ENCODE measurements at places on chromosomes 7 and 10.

DNA sequence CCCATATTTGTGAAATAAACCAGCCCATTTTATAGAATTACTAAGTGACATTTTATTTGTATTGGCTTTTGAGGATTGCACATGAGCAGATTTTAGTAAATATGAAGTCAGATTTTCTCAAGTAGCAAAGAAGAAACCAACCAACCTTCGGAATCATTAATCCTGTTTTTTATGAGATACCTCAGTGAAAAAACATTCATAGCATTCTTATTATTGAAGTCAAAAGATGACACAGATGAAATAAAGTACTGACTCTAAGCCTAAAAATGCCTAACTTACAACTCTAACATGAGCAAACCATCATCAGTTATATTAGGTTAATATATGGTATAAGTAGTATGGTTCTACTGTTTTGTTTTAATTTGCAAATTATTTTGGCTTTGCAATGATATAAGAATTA lies 59.9 kb upstream of the AGBL3 start:
- no peak for DNase-seq

DNA sequence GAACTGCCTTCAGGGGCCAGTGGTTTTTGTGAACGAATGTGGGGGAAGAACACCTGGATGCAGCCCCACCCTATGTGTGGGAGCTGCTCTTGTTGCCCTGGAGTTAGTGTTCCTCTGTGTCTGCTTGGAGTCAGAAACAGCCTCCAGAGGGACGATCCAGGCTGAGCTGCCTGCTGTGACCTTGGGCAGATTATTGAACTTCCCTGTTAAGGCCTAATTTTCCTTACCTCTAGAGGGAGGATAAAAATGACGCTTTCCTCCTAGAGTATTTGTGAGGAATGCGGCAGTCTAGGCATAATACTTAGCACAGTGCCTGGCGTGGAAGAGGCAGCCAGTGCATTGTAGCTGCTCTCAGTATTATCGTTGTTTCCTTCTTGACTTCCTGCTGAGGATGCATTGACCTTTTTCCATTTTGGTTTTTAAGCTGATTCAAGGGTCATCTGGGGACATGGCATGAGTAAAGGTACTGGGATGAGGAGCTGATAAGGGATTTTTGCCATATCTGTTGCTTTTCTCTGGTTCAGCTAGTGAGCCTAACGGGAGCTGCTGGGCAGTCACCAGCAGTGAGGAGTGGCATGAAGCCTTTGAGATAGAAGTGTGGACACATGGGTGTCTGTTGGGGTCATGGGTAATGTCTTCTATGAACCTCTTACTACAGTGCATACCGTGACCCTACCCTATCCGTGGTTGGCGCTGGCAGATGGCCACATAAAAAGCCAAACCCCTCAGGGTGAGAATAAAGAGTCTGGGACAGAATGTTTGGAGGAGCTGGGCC lies 6.4 kb downstream of the ZFYVE27 start:
- no peak for DNase-seq

DNA sequence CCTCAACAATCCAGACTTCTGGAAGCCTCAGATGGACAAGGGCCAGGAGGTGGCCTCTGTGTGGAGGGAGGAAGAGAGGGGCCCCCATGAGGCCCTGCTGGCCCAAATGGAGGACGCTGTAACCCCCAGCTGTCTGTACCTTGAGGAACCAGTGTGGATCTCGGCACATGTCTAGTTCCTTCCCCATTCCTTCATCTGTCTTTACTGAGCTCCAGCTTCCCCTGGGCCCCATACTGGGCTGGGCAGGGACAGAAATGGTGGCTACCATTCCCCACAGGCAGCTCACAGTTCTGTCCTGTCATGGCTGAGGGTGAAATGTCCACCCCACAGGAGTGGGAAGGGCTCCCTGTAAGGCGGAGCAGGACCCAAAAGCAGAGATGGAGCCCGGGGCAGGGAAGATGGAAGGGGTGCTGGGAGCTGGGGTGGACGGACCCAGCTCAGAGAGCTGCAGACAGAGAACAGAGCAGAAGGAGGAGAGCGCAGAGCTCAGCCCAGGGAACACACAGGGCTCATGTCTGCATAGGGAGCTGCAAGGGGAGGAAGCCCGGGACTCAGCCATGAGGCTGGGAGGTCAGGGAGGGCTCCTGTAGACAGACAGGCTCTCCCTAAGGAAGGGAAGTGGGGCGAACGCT lies 22.8 kb downstream of the ANTXRL start:
- DNase-seq = no peak

- no peak for DNase-seq
These were observed 83.6 kb upstream of the SLC13A1 start for GRCh38 chr7:123283373-123283772.

- peak; percentile 24 for DNase-seq
These were observed 17.6 kb upstream of the FAM221A start for GRCh38 chr7:23662124-23662983.

GRCh38 chr7:11668727-11669126 lies 163.3 kb downstream of the THSD7A start:
- DNase-seq = no peak

DNA sequence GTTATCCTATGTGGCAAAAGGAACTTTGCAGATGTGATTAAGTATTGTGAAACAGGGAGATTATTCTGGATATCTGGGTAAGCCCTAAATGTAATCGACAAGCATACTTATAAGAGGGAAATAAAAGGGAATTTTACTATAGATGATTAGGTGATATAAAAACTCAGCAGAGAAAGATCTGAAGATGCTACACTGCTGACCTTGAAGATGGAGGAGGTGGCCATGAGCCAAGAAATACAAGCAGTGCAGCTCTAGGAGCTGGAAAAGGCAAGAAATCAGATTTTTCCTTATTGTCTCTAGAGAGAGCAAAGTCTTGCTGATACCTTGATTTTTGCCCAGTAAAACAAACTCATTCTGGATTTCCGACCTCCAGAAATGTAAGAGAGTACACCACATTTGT lies 67.7 kb downstream of the BRAF start:
- DNase-seq = no peak

DNA sequence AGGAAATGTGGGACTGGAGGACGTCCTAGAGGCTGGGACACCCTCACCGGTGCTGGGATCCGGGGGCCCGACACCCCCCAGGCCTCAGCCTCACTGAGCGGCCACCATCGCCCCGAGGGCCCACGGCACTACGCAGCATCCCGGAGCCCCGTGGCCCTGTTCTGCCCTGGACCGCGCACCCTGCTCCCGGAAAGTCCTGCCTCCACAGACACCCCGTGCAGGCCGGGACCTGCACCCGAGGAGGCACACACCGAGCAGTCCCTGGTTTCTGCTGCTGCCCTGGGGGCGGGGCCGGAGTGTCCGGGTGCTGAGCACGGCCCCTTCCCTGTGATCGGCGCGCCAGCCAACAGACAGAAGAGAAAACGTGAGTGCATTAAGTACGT lies 18.1 kb upstream of the KNDC1 start:
- DNase-seq = no peak

- DNase-seq = no peak
These were observed 59.4 kb upstream of the FRMD4A start for GRCh38 chr10:14389981-14390590.

DNA sequence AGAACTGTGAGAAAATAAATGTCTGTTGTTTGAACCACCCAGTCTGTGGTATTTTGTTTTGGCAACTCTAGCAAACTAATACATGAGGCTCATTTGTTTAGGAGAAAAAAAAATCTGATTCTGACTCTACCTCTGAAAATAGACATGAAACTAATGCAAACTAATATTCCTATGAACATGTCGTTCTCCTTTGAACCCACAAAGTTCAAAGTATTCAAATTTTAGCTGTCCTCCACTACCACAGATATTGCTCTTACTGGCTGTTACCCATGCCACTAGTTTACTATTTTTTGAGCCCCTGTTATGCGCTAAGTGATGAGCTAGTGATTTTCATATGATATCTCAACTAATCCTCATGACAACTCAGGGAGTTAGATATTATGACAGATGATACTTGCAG lies 58.8 kb upstream of the ZNF804B start:
- DNase-seq = no peak

- no peak for DNase-seq
These were observed 1454.9 kb downstream of the REEP3 start for GRCh38 chr10:64976150-64976549.

DNA sequence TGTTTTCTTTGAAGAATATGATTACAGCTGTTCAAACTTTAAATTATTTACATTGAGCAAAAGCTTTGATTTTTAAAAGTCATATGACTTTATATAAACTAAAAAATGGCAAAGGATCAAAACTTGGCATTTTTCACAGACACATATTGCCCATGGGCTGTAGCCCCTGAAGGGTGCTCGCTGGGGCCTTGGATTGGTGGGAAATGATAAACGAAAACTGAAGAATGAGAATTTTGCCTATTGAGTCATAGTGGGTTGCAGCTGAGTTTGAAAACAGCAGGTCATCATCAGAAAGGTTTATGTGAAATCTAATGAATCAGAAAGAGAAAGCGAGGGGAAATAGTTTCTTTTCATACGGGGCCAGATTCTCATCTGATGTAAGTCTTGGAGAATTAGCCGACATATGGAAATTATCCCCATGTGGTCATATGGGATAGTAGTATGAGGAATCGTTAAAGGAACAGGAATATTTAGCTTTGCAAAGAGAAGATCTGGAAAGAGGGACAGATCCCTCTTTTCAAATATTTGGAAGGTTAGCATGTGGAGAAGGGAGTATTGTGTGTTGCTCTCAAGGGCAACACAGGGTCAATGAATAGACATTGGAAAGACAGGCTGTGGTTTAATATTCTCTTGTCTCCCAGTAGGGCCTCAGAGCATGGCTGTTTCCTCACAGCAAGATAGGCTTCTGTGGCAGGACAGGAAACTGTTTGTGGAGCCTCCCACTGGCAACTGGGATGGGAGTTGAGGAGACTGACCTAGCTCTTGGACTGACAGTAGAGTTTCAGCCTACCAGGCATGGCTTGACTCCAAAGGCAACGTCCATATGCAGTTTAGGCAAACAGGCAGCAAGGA lies 119.0 kb downstream of the FZD1 start:
- peak; percentile 21 for DNase-seq

GRCh38 chr7:46315891-46316290 lies 394.8 kb upstream of the IGFBP3 start:
- peak; percentile 83 for DNase-seq

DNA sequence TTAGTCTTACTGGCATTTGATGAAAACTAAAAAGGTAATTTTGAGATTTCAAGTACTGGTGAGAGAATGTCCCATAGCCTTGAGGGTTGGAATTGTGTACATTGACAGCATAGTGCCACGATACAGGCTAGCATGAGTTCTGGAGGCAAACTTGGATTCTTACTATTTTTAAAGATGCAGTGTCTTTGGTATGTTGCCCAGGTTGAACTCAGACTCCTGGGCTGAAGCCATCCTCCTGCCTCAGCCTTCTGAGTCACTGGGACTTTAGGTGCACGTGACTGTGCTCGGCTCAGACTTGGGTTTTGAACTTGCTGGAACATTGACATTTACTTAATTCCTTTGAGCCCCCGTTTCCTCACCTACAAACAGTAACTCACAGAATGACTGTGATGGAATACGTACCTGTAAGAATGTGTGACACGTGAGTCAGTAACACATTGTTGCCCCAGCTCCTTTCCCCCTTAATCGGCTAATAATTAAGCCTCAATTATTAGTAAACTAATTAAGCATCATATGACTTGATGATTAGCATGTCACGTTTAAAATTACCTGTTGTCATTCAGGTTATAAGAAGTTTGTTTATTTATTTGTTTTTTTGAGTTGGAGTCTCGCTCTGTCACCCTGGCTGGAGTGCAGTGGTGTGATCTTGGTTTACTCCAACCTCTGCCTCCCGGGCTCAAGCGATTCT lies 10.6 kb downstream of the DNAJB6 start:
- DNase-seq = peak; percentile 81

DNA sequence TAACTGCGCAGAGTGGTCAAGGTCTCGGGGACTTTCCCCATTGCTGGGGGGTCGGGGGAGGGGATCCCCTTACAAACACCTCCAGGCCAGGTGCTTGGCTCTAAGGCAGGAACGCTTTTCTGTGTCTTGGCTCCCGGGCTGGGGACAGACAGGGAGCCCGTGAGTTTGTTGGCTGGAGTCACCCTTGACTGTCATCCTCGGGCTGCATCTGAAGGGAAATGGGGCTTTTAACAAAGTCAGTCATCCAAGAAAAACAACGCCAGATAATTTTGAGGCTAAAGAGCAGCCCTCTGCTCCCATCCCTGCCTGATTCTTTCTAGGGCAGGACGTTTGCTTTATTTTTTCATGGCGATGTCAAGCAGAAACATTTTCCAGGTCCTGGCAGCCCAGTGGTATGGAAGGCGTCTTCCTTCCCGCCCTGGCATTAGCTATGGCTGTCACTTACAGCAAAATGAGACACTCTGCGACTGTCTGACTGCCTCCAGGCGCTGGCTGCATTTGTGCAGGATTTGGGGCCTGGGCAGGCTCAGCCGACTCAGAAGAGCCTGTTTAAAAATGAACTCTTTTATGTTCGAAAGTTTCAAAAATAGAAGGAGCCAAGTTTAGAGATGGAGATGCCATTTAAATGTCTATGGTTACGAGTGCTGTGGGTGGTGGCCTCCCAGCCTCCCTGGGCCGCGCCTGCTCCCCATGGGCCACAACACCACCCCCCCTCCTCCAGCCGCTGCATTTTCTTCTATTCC lies 54.7 kb upstream of the TNS3 start:
- no peak for DNase-seq

GRCh38 chr7:3984456-3984855 lies 683.4 kb downstream of the SDK1 start:
- DNase-seq = no peak

- no peak for DNase-seq
These were observed 92.9 kb upstream of the ADAM12 start for GRCh38 chr10:126481181-126481580.

- DNase-seq = no peak
These were observed 5.2 kb downstream of the NAMPT start for GRCh38 chr7:106279425-106280197.

DNA sequence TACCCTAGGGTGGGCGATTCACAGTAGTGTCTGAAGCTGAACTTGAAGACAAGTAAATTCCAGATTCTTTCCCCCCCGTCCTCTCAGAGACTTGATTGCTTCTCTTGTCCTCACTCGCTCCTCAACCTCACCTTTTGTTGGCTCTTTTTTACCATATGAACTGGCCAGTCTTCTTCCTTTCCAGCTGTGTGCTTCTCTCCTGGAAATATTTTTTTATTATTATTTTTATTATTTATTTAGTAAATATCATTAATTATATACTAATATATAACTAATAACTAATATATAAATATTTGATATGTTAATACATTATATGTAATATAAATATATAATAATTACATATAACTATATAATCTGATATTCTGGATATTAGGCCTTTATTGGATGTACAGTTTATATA lies 484.3 kb downstream of the GALNT17 start:
- no peak for DNase-seq

- no peak for DNase-seq
These were observed 22.2 kb downstream of the TMEM273 start for GRCh38 chr10:49165821-49166483.

GRCh38 chr10:70578371-70578947 lies 24.1 kb downstream of the PRF1 start:
- DNase-seq = peak; percentile 12

- no peak for DNase-seq
These were observed 146.1 kb downstream of the RNF133 start for GRCh38 chr7:122552769-122553168.
